ENCODE measurements at places on chromosomes 4 and X.

DNA sequence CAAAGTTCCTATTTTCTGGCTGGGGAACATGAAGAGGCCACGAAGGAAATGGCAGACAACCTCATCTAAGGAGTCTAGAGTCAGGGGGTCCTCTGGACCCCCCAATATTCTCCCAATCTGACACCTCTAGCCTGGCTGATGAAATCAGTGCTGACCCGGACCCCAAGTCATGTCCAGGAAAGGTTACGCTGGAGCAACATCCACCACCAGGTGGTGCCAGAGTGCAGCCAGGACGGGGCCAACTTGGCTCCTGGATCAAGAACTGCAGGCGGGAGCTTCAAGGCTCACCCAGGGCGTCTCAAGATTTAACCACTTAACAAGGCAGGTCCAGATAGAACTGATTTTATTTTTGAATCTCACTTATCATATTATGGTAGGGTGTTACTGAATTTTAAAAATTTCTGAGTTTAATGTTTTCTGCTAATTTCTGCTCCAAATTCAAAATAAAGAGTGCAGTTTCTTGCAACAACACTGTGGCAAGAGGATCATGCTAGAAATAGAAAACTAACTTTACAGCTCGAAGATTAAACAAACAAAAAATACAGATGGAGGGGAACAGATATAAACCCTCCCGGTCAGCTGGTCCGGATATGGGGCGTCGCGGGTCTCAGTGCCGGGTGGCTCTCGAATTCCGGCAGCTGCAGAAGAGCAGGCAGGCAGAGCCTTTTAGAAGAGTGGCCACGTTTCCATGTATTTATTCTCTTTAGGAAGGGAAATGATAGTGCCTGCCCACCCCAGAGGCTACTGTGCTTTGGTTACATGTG is 135.5 kb downstream of the AFAP1 start:
- peak; percentile 84 for DNase-seq

DNA sequence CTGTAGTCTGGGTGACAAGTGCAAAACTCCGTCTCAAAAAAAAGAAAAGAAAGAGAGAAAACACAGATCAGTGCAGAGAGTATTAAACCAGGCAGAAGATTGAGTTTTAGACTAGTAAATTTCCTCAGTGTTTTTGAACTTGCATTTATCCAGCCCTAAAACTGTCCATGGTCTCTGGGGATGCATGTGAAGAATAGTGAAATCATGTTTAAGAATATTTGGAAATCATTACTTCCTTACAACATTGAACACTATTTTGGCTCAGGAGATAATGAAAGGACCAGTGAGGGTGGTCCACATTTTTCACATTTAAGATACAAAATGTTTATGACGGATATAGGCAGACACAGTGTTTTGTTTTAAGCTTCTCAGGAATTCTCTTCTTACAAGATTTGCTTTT is 195.8 kb upstream of the RASGEF1B start:
- no peak for DNase-seq

DNA sequence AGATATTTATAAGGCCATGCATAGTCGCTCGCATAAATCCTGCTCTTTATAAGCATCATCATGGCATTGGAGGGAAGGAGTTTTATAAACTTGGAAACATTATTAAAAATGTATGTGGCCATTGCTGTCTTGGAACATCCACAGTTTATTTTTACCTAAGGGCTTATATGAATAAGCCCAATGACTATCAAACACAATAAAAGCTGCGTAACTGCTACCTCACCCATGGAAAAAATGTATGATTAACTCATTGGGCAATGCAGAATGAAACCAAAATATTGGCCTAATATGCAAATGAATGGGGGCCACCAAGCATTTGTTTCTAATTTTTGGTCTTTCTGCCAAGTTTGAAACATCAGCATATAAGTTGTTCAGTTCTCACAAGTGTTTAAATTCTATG is 19.1 kb downstream of the GEMIN8 start:
- no peak for DNase-seq

GRCh38 chr4:142493255-142494110 is 352.6 kb downstream of the INPP4B start:
- no peak for DNase-seq

GRCh38 chrX:96984538-96984937 is 100.8 kb downstream of the RPA4 start:
- DNase-seq: no peak

DNA sequence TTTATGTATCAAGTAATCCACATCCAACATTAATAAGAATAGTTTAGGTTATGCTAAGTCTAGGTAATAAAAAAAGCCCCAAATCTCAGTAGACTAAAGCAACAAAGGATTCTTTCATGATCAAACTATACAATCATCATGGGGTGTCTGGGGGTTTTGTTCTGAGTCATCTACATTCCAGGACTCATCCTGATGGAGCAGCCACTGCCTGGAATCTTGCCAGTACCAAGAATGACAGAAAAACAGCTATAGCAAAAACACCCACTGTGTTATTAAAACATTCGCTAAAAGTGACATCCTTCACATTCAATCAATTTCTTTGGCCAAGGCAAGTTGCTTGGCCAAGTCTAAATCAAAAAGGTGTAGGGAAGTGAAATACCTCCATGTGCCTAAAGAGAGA is 3.9 kb upstream of the ARHGEF38 start:
- DNase-seq: no peak

- DNase-seq: peak; percentile 47
Observed at GRCh38 chr4:140052050-140052449, 101.9 kb downstream of the MAML3 start.

GRCh38 chrX:29852767-29853166 is 362.6 kb upstream of the MAGEB2 start:
- no peak for DNase-seq

GRCh38 chrX:102745857-102746584 is 25.5 kb downstream of the GPRASP3 start:
- DNase-seq: peak; percentile 26

- DNase-seq: no peak
Observed at GRCh38 chr4:183142571-183143550, 43.8 kb downstream of the WWC2 start.

DNA sequence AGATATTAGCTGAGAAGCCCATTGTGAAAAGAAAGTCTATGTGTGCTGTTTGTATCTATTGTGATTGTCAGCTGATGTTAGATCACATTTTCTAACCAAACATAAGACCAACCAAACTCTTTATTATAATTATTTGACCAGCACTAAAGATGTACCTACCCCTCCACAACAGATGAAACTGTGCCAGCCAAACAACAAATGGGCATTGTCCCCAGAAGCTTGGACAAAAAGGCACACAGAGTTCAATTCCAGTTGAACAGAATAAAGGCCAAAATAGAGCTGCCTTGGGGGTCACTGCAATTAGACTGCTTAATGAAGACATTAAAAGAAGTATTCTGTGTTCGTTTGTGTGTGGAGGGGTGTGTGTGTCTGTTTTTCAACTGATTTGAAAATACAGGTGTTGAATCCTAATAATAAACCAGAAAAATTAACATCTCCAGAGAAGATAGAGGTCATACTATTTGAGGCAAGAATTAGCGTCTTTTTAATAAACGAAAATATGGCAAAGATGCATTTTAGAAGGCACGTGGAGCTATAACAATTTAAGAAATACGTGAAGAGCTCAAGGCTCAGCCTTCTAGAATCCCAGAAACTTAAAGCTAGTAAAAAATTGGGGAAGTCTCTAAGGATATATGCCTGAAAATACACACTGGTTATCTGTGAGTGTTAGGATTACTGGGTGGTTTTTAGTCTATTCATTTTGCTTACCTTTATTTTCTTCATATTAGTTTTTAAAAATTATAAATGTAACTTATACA is 2.2 kb downstream of the SPP1 start:
- DNase-seq: no peak

- no peak for DNase-seq
Observed at GRCh38 chr4:154164931-154165839, 326.4 kb downstream of the DCHS2 start.

GRCh38 chrX:91122151-91122694 is 312.4 kb upstream of the PABPC5 start:
- DNase-seq: no peak

- DNase-seq: no peak
Observed at GRCh38 chrX:50700921-50701320, 113.1 kb downstream of the SHROOM4 start.
